Right renal pelvis (tissue), 4 donors: ENCODE measurements at places on chromosomes 7 and 10. TPM values are rescaled to one million over a fixed set of nuclear protein-coding genes. Genes with fewer than 3 reads are reported as not detected.

DNA sequence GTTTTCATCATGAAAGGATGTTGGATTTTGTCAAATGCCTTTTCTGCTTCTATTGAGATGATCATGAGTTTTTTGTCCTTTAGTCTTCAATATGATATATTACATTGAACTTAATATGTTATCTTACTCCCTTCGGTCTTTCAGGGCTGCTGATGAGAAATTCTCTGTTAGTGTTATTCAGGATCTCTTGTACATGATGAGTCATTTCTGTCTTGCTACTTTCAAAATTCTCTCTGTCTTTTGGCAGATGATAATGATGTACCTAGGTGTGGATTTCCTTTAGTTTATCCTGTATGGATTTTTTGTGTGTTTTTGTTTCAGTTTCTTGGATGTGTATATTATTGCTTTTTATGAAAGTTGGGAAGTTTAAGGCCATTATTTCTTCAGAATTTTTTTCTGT is 320.9 kb upstream of the NPSR1 start:
- no peak for DNase-seq

Gene SPDYE11
- 0.29 TPM for polyA plus RNA-seq

DNA sequence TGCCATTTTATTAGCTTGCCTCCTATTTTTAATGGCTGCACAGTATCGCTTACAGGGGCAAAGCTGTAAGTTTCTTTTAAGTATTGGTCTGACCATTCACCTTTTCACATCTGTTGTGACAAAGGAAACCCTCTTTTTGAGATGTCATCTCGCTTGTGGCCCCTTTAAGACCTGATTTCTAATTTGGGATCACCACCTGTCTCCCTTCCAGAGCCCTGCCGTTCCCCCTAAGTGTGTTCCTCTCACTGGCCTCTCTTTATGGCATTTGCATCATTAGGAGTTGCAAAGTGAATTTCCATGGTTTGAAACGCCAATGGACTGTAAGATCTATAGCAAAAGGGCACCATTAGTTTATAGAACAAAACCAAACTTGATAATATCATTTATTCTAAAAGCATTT is 1.4 kb downstream of the EPDR1 start:
- no peak for DNase-seq

DNA sequence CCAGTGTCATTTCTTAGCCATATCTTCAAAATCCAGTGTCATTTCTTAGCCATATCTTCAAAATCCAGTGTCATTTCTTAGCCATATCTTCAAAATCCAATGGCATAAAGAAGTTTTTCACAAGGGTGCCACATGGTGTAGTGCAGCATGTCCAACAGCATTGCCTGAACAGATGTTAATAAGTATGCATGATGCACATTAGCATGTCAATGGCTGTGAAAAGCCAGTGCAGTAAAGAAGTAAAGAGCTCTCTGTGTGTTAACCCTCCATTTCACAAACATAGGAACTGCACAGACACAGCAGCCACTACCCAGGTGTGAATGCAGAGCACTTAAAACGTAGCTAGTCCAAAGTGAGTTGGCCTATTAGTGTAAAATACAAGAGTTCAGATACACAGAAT is 89.8 kb downstream of the GNAI1 start:
- no peak for DNase-seq

DNA sequence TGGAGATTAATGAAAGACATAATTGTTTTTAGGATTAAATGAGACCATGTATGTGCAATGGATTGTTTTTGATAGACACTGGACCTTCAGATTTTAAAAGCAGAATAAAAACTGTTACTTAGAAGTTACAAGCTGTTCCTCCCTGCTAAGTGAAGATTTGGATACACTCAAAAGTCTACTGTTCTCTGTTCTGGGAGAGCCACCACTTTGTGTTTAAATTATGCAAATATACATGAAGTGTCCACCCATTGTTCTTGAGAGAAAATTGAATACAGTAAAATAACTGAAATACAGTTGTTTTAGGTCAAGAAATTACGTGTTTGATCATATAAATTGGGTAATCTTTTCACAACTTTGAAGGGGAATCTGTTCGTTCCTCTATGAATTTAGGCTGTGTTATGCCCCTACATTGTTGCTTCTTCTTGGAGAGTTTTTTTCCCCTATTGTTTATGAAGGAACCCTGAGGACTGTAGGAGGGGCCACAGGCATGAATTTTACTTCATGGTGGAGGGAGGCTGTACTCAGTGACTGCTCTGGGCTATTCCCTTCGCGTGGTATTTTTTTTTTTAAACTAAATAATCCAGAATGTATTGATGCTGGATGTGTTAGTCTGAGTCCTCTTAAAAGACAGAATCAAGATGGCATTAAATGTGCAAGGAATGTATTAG is 18.6 kb upstream of the VCL start:
- no peak for DNase-seq

DNA sequence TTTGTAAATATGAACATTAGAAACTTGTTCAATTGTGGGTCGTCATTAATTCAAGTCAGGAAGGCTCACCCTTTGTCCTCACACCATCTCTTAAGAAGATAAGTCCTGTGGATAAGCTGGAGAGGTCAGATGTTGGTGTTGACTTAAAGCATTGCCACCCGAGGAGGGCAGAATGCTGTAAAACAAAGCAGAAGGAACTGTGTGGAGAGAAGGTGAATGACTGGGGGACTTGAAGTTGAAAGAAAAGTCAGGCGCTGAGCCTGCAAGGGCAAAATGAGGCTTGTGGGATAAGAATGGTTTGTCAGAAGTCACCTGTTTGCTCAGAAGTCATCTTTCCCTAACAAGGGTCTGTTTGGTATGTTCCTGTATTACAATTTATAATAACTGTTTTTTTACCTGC is 9.1 kb downstream of the RPA3 start:
- DNase-seq = no peak

- no peak for DNase-seq
Observed at GRCh38 chr10:61682323-61682722, 19.6 kb downstream of the CABCOCO1 start.

DNA sequence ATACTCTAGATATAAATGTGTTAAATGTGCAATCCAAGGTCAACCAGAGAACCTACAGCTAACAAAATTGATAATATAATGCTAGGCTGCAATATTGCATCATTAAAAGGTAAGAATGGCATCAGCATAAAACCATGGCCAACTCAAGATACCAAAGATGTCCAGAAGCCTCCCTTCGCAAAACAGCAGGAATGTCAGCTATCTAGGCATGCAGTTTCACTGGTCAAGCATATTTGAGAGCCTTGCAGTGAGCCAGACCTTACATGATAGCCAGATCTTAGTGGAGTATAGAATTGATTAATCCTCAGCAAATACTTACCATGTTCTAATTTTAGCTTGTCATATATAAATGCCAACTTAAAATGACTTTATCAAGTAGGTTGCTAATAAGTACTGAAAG is 138.8 kb downstream of the ZEB1 start:
- DNase-seq = no peak

DNA sequence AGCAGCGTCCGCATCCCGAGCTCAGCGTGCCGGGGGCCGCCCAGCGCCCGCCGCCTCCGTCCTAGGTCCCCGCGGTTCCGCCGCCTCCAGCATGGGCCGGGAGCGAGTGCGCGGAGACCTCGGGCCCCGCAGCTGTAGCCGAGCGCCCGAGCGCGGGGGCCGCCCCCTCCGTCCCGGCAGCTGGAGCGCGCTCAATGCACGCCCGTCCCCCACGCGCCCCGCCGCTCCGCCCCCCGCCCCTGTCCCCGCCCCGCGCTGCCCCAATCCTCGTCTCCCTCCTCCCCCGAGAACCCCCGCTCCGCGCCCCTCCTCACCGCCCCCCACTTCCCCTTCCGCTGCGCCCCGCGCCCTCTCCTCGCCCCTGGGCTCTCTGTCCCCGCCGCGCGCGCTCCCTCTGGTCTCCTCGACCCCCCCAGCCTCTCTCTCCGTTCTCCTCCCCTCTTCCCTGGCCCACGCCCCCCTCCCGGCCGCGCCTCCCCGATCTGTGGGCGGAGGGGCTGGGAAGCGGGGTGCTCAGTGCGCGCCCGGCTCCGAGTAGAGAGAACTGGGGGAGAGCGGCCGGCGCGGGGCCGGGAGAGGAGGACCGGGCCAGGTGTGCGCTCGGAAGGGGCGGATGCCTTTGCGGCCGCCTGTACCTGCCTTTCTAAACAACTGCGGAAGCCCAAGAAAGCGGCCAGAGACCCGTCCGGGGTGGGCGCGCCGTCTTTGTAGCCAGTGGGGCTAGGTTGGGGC is at the start of gene VIPR2:
VIPR2 (minus strand) TSS at position 110 of the 732 bp plus-strand sequence; CDS start at position 14, 96 bp downstream.
- no peak for DNase-seq

Gene COX15
- polyA plus RNA-seq = 50.4 TPM

Gene FAM131B
- 2.5 TPM for polyA plus RNA-seq

DNA sequence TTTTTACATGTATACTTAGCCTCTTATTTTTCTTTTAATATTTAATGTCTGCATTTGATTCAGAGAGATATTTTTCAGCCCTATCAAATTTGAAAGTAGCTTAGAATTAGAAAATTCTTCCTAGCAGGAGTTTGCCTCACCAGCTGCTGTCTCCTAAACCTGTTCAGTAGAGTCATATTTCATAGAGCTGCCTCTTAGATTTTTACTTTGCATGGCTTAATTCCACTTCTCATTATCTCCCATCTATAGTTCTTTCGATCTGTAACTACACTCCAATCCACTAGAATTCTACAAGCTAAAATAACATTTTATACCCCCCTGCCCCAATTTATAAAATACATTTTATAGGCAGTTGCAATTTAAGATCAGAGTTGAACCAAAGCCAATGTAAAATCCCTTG is 227.0 kb downstream of the ANK3 start:
- no peak for DNase-seq

Gene AASS
- 36.0 TPM for polyA plus RNA-seq

GRCh38 chr10:96313344-96313743 is 9.1 kb downstream of the DNTT start:
- no peak for DNase-seq

DNA sequence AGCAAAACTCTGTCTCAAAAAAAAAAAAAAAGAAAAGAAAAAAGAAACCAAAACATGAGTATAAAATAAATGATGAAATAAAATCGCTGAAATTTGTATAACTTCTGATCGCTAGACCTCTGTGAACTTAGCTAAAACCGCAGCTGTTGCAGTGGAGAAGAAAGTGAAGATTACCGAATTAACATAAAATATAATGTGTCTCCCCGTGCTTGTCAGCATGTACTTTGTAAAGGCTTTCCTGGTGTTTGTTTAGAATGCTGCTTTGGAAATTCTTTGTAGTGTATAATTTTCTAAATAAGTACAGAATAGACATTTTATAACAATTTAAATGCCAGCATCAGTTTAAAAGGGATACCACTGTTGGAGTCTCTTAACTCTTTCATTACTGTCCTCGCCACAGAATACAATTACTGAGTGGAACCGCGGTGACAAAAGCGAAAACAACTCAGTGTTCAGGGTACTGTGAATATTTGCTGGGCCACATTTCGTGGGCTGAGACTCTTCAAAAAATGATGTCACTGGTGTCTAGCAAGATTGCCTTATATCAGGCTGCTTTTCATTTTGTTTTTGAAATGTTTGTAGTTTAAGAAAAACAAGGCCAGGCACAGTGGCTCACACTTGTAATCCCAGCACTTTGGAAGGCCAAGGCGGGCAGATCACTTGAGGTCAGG is 167.7 kb downstream of the NSUN6 start:
- no peak for DNase-seq

GRCh38 chr10:113475381-113475807 is 77.5 kb upstream of the HABP2 start:
- DNase-seq = no peak

DNA sequence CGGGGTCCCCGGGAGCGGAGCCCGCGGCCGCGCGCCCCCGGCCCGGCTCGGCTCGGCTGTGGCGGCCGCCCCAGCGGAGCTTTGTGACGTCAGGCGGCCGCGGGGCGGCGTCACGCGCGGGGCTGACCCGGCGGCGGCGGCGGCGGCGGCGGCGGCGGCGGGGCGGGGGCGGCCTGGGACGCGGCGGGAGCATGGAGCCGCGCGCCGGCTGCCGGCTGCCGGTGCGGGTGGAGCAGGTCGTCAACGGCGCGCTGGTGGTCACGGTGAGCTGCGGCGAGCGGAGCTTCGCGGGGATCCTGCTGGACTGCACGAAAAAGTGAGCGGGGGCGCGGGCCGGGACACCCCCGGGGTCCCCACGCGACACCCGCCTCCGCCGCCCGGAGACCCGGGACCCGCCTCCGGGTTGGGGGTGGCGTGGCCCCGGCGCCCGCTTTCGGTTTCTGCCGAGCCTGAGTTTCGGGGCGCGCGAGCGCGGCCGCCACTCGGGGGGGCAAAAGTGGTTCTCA is at the start of gene PWWP2B:
PWWP2B (plus strand) TSS at position 165 of the 506 bp plus-strand sequence; CDS start at position 192, 27 bp downstream.
- DNase-seq = no peak

Gene CHST3
- 20.0 TPM for polyA plus RNA-seq

Gene PAPOLB
- 0.16 TPM for polyA plus RNA-seq

Gene CYP2C18
- polyA plus RNA-seq = 0.33 TPM

DNA sequence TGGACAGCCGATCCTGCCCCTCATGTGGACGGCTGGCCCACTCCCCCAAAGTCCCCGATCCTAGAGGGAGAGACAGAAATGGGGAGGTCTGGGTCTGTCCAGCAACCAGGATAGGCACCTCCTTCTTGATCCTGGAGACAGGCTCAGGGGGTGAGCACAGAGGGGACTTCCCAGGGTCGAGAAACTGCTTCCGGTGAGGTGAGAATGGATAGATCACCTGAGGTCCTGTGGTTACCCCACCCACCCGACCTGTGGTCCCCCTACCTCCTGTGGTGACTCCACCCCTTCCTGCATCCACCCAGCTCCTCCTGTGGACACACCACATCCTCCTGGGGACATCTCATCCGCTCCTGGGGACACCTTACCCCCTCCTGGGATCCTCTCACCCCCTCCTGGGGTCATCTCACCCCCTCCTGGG is 27.4 kb upstream of the RASGEF1A start:
- no peak for DNase-seq

DNA sequence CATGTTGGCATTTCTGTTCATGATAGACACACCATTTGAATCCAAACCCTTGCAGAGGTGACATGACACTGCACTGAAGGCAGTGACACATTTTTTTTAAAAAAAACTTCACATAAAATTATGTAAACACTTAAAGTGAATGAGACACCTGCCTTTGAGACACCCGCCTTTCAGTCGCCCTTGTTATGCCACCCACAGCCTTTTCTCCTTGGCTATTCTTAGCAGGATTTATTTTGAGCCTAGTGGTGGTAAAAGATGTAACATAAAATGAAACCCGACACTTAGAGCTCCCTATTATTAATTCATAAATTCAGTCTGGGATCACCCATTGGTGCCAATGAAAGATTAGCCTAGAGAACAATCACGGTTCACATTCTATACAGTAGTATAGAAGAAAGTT is 161.3 kb downstream of the DYNC1I1 start:
- DNase-seq = no peak

DNA sequence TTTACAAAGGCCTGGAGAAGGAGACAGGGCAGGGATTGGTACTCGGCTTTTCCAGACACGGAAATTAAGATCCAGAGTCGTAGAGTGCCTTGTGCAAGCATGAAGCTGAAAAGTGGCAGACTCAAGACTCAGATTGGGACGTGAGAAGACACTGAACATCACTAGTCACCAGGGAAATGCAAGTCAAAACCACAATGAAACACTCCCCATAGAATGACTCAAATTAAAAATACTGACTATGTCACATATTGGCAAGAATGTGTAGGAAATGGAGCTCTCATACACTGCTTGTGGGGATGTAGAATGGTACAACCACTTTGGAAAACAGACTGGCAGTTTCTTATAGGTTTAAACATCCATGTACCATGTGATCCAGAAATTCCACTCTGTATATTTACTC is 472.0 kb downstream of the RPS24 start:
- no peak for DNase-seq
